ENCODE measurements at places on chromosomes 3 and 15.
A peak's percentile ranks its signal among the peaks of the same experiment; 100 is the strongest.

DNA sequence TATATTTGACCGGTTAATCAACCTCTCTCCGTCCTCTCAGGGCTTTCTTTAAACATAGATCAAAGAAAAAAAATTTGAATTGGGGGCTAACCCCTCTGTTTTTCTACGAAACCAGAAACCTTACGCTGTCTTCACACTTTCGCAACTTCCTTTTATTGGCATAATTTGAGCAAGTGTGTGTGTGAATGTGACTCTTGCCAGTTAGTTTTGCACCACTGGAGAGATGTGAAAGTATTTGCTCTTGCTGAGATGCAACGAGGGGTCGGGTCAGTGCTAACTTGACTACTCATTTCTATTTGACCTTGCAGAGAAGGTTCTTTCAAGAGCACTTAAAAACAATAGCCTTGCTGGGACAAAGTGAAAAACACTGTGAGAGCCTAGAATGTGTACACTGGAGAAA lies 81.2 kb downstream of the FAM43A start:
- no peak for DNase-seq

DNA sequence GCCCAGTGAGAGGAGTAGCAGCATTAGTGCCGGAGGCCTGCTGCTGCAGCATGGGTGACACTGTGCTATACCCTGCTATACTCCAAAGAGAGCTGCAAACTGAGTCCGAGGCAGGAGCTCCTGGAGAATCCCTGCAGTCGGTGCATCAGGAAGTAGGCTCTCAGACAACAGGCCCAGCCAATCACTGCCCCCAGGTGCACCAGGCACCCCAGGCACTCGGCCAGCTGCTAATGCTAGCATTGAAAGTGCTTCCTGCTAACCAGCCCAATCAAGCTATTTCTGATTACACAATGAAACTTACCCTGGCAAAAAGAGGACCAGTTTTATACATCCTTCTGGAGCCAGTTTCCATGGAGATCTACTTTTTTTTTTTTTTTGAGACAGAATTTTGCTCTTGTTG lies 45.6 kb upstream of the IREB2 start:
- no peak for DNase-seq

DNA sequence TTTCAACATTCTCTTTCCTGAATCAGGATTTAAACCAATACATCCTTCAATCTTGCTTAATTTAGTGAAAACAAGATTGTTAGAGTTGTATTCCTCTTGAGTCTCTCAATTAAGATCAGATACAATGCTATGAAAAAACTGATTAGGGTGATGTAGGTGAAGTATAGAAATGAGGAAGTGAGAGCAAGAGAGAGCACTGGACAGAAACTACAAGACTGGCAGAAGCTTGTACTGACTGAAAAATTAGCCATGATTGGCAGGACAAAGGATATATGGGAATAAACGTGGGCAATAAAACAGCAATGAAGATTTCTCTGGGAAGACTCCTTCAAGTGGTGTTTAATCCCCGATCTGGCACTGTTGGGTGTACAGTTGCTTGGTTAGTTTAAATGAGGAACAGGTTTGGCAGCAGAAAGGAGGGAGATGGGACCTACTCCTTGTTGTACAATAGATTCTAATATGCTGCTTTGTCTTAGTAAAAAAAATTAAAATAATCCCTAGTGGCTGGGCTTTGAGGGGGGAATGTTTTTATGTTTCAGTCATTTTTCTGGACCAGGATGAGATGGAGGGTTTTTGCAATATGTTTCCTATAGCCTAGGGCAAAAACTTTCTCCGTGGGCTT lies 252.7 kb downstream of the SLC9A9 start:
- DNase-seq = peak; percentile 42

DNA sequence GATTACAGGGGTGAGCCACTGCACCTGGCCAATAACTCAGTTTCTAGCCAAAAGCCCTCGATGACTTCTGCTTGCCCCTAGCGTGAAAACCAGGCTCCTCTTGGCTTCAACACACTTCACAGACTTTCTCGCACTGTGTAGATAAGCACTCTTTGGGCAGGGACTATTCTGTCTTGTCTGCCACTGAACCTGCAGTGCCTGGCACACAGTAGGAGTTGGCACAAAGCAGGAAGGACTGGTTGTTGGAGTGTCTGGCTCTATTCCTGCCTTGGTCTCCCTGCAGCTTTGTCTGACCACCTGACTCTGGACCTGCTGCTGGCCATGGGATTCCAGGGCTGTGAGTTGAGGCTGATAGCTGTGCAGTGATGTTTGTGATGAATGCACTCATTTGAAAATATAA lies 46.4 kb upstream of the RGMA start:
- no peak for DNase-seq

DNA sequence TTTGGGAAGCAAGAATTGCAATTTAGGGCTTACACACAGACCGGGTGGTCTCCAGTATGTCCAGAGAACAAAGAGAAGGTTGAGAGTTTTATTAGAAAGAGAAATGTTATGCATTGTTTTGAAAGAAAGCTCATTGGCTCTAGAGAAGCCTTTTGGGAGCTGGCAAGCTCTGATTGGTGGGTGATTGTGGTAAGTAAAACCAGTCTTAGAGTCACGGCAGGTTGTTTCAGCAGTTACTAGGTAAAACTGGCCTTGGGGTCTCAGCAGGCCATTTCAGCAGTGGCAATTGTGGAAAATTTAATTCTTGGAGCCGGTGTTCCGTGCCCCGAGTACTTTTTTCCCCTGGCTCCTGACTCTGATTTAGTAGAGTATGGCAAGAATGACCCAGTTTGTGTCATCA lies 78.1 kb downstream of the MRPL46 start:
- no peak for DNase-seq

- no peak for DNase-seq
These were observed 13.0 kb downstream of the TBC1D2B start for GRCh38 chr15:78064544-78064943.

- DNase-seq = no peak
These were observed 10.3 kb downstream of the CAV3 start for GRCh38 chr3:8743911-8744310.

GRCh38 chr15:71411538-71412482 lies 296.5 kb downstream of the THSD4 start:
- DNase-seq = no peak

DNA sequence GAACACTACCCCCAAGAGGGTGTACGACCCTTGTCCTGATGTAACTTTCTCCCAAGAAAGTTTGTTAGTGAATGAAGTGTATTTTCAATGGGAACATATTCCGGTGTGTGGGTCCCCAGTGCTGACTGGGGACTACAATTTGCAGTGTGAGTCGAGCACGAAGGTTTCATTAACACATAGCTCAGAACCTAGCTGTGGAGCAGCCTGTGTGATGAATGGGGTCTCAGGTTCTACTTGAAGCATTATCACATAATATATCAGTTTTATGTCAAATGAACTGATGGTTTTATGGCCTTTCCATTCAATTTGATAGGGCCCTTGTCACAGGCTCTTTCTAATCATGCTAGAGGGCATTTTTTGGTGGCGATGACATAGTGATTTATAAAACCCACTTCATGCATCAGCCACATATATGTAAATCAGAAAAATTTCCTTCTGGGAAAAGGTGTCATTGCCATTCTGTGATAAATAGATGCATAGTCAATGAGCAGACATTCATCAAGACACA lies 44.1 kb downstream of the RETNLB start:
- no peak for DNase-seq

DNA sequence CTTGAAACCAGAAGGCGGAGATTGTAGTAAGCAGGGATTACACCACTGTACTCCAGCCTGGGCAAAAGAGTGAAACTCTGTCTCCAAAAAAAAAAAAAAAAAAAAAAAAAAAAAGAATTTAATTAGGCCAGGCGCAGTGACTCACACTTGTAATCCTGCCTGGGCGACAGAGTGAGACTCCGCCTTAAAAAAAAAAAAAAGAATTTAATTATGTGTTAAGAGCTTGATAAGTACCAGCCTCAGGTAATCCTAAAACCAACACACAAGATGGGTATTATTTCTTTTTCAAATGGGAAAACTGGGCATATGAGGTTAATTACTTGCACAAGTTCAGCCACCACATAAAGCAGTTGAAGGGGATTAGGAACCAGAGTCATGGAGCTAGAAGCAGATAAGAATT lies 49.0 kb downstream of the PBRM1 start:
- DNase-seq = no peak

DNA sequence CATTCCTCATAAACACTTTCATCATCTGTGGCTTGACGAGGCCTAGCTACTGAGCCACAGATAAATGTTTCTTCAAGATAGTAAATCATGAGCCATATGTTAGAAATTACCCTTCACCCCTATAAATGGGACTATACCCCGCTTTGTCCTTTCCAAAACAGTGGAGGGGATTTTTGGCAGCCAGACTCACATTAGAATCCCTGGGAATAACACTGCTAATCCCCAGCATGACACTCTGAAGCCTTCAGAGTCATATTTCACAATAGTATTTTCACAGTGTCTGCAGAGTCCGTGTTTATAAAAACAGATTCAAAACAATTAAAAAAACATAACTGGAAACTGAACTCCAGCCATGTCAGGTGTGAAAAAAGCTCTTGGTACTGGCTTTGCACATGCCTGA lies 271.6 kb downstream of the ERC2 start:
- no peak for DNase-seq

GRCh38 chr15:22226034-22226790 lies 145.9 kb downstream of the OR4M2 start:
- no peak for DNase-seq

DNA sequence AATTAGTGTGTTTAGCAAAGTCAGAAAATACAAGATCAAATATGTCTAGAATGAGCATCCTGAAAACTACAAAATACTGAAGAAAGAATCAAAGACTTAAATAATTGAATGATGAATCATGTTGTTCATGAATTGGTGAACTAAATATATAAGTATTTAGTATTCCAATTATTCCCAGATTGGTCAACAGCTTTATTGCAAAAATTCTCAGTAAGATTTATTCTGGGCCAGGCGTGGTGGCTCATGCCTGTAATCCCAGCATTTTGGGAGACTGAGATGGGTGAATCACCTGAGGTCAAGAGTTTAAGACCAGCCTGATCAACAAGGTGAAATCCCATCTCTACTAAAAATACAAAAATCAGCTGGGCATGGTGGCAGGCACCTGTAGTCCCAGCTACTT lies 250.0 kb upstream of the NECTIN3 start:
- no peak for DNase-seq
